ENCODE measurements at places on chromosomes 12 and 14. TPM values are rescaled to one million over a fixed set of nuclear protein-coding genes. Genes with fewer than 3 reads are reported as not detected.

DNA sequence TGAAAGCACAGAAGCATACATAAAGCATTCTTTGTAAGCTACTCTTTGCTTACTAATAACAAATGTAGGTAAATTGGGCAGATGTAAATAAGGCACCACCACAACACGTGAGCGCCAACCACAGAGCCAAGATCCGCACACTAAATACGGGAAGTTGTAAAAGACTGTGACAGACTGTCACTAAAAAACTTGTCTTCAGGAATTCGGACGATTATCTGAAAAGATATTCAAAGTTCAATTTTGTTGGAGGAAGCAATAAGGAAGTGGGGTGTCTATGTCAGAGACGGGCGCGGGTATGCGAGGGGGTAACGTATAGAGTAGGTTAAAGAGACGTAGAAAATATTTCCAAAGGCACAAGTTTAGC, 1.5 kb upstream of the HSP90B1 start:
- DNase-seq: peak; percentile 60

DNA sequence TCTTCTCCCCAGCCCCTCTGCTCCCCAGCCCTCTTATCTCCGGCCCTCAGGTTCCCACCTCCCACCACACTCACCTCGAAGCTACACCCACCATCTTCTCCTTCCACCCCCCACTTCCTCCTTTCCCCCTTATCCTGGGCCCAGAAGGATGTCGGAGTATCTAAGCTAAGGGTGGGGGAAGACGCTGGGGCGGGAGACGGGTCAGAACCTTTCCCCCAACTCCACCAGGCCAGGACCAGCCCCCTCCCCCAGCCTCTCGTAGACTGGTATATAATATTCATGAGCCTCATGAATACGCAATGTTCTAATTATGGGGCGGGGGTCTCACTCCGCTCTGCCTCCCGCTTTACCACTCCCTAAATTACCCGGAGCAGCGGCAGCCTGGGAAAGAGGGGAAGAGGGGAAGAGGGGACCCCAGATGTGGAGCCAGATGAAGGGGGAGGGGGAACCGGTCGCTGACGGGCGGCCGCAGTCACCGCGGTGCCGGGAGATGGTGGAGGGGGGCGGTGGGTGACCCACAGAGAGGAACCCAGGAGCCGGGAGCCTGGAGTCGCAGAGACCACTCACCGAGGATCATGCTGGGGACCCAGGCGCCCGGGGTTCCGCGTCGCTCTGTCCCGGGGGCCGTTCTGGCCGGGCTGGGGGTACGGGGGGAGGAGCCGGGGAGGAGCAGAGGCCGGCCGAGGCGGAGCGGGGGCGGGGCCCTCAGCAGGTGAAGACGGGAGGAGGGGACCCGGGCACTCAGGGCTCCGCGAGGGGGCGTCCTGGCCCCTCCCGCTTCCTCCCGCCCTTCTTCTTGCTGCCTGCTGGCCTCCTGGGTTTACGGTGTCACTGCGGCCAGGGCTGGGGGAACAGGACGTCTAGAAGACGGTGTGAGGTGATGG, 6.4 kb upstream of the ZNF385A start:
- DNase-seq: peak; percentile 39

- no peak for DNase-seq
Observed at GRCh38 chr12:103807561-103808238, 33.3 kb downstream of the NT5DC3 start.

DNA sequence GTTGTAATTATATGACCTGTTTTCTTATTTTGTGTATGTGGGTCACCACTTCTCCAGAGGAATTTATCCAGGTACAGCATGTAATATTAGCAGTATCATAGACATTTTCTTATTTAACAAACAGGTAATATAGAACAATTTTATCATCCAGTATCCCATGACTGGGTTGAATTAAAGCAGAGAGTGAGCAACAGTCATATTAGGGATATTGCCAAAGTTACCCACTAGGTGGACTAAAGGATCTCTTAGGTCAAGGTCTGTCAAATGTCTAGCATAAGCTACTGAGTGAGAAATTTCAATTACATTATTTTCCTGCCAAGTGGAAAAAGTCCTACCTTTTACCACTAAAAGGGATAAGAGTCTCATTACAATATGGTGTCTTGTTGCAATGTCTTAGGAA, 62.1 kb upstream of the TRIM9 start:
- DNase-seq: no peak

GRCh38 chr12:67220065-67220464, 49.1 kb upstream of the CAND1 start:
- DNase-seq: no peak

GRCh38 chr12:90229407-90230170, 521.0 kb upstream of the ATP2B1 start:
- DNase-seq: no peak

GRCh38 chr12:19129486-19130223, at the start of gene PLEKHA5:
Gene PLEKHA5 (plus strand): TSS chr12:19129733. CDS start chr12:19129800, 67 bp downstream.
- DNase-seq: no peak

- DNase-seq: no peak
Observed at GRCh38 chr12:131639270-131639940, 71.5 kb upstream of the SFSWAP start.

GRCh38 chr12:10563002-10563401, 50.4 kb downstream of the MAGOHB start:
- DNase-seq: no peak

DNA sequence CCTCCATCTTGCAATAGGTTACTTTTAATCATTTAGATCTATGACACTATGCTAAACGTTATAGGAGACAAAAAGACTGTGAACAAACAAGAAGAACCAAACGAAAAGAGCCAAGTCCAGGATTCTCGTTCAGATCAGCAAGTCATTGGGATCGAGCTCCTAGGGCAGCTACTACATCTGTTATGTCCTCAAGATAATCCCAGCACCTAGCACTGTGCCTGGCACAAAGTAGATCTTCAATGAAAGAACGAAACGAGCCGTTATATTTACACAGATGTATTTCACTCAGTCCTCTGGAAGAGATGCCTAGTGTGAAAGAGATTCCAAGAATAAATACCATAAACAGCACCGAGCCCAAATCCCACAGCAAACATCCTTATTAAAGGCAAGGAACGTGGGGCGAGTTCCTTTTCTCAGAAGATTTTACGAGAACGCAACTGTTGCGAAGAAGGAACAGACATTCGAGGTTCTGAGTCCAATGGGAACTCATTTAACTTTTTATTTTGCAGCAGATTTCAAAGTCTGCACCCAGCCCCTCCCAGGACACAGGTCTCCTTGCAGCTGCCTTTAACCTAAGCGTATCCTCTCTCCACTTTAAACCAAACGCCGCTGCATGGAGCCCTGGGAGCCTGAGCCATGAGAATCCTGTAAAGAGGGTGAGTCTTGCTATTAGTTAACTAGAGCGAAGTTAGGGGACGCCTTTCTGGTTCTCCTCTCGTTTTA, 544 bp upstream of the TDP1 start:
- no peak for DNase-seq

- DNase-seq: no peak
Observed at GRCh38 chr12:108169708-108170107, 40.6 kb downstream of the WSCD2 start.

- DNase-seq: no peak
Observed at GRCh38 chr14:55381561-55381960, 30.1 kb downstream of the ATG14 start.

GRCh38 chr14:105533391-105533790, 7.0 kb downstream of the TMEM121 start:
- no peak for DNase-seq

GRCh38 chr12:124754949-124755800, 108.5 kb downstream of the SCARB1 start:
- no peak for DNase-seq

DNA sequence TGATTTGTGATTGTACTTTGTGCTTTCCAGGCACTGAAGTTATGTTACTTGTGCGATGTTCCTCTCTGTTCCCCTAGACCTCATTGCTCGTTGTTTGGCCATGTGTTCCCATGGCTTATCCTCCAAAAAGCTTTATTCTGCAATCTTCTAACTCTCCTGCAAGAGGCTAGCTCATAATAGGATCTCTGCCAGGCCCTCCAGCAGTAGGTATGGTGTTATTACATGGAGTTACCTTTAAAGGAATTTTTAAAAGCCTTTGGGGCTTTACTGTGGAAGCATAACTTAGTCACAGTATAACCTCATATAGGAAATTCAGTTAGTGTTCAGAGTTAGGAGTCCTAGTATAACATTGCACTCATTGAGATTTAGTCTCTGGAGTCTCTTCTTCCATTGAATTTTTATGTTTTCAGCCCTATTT, 292.3 kb downstream of the RAD51B start:
- DNase-seq: no peak

GRCh38 chr12:82896979-82897378, 210.3 kb downstream of the TMTC2 start:
- DNase-seq: no peak

DNA sequence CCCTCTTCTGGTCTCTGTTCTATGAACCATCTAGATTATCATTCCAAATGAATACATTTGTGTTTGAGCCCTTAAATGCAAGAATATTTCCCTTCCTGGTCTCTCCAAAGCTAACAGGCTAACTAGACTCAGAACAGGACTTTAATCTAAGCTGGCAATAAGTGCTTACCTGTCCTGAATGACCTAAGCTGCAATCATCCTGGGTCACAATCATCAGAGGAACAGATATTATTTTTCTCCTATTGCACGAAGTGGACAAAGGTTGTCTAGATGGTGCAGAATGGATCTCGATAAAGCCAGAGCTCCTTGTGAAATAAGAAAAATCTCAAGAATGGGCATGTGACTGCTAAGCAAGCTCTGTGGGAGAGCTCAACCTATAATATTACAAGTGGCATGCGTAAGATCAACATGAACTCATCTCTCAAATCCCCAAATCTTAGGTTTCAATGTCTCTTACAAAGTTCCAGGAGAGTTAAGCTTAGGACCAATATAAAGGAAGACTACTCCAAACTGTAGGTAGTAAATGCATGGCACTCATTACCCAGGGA, 10.6 kb upstream of the NUMB start:
- no peak for DNase-seq

DNA sequence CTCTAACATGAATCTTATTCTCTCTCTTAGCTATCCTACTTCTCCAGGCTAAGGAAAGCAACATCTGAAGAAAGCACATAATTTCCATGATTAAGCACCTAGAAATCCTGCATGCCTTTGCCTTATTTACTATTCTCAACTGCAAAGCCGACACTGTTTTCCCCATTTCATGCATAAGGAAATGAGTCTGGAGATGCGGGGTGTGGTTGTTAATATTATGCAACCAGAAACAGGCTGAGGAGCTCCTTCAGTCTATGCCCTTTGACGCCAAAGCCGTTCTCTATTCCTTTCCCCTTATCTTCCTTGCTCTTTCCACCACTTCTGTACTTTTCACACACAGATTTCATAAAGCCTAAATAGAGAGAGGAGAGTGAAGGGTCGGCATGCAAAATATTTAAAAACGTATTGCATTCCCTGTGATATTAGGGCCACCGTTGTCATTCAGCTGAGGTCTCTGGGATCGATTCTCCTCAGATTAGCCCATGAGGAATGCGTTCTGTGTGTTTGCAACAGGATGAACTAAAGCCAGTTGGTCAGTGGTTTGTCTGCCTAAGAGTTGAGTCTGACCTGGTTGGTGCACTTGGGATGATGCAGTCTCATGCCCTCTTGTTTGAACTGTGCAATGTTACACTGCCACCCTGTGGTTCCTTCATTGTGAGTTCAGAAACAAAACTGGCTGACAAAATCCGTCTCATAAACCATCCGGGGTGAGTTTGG, 53.1 kb upstream of the PLEKHG7 start:
- peak; percentile 40 for DNase-seq

- no peak for DNase-seq
Observed at GRCh38 chr12:75294336-75294735, 35.8 kb downstream of the CAPS2 start.

DNA sequence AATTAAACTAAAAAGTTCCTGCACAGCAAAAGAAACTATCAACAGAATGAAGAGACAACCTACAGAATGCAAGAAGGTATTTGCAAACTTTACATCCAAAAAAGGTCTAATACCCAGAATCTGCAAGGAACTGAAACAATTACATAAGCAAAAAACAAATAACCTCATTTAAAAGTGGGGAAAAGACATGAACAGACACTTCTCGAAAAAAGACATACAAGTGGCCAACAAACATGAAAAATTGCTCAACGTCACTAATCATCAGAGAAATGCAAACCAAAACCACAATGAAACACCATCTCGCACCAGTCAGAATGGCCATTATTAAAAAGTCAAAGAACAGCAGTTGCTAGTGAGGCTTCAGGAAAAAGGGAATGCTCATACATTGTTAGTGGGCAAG, 15.2 kb downstream of the PDE6H start:
- no peak for DNase-seq

DNA sequence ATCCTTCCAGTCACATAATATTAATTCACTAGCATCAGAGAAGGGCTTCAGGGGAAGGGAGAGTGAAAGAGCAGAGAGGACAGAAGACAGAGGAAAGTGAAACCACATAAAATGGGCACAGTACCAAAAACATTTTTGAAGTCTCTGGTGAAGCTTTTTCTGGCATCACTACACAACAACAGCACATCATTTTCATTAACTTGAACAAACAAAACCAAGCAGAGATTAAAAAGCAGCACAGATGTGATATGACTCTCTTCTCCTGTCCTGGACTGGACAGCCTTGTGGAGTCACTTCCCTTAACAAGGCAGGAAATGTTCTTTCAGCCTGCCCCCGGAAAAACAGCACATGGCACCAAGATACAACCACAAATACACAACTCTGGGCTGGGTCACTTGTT, 112.0 kb downstream of the TSPAN8 start:
- no peak for DNase-seq

DNA sequence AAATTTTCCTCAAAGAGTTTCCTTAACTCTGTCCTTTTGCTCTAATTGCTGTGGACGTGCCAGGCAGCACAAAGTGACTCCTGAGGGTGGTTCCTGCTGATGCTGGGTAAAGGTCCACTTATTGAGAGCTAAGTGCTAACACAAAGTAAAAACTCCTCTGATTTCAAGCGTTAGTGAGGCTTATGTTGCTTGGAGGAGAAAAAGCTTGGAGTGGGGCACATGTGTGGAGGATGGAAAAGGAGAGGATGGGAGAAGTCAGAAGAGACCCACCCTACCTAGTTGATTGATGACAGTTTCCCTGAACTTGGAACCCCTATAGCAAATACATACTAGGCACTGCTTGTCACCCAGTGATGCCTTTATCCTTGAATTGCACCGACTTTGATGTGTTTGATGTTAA, 10.1 kb upstream of the SLC11A2 start:
- DNase-seq: no peak

DNA sequence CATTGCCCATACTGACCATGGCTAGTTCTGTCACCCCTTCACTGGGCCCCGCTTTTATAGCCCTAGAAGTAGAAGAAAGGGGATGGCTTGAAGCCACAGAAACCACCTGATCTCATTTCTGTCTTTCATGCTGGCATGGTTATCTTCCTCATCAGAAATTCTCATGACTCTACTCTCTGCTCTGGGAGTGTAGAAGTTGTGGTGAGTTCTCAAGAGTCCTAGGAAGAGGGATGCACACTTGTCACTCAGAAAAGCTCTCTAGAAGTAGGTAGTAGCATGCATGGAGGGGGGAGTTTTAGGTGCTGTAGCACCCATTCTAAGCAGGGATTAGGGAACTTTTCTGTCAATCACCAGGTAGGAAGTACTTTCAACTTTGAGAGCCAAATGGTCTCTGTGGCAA, 6.1 kb upstream of the CMA1 start:
- no peak for DNase-seq

The CISTR gene
- total RNA-seq: not detected

The KRT85 gene
- not detected for total RNA-seq

The MUCL1 gene
- not detected for total RNA-seq

The RTN1 gene
- not detected for total RNA-seq

The LRTM2 gene
- not detected for total RNA-seq

The ASB2 gene
- total RNA-seq: 21.1 TPM

The HVCN1 gene
- 13.8 TPM for total RNA-seq

The GYS2 gene
- 0.16 TPM for total RNA-seq

The OLR1 gene
- not detected for total RNA-seq

The DDX11 gene
- total RNA-seq: 171 TPM

Data from activated T-helper 1 cell treated with anti-CD3 and anti-CD28 coated beads, Interleukin-12 subunit alpha, Interleukin-12 subunit beta, Interleukin-2, Interleukin-4 antibody, amounts not matched to agents 30 ng/mL and 10 ng/mL and 1 ng/mL, durations not matched to agents 14 hours and 24 hours and 36 hours (primary cell).